ENCODE measurements at places on chromosomes 4 and X.

- DNase-seq, result no peak
Measured at GRCh38 chr4:73335679-73336078, 68.4 kb upstream of the ALB start.

- no peak for DNase-seq
Measured at GRCh38 chrX:39690541-39691415, 407.0 kb downstream of the BCOR start.

DNA sequence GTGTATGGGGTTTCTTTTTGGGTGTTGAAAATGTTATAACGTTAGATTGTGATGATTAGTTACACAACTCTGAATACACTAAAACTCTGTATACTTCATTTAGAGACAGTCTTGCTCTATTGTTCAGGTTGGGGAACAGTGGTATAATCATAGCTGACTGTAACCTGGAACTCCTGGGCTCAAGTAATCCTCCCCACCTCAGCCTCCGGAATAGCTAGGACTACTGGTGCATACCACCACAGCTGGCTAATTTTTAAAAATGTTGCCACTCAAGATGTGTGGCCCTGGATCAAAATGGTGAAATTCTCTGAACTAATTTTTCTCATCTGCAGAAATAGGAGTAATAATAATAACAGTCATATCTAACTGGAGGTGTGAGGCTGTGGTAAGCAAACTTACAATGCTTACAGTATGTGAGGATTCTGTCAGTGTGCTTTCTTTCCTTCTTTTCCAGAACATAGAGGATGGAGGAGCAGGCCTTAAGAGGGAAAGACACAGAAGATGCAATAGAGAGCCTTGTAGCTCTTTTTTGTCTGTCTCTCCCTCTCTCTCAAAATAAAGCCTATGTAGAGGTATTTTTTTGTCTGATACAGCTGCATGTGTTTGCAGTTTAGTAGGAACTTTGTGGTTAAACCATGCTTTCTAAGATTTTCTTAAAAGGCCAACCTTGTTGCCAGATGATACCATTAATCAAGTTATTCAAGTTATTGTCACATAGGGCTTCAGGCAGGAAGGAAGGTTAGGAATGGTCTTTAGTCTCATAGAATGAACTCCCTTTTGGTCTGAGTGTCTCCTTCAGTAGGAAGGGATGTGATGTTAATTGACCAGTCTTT is 7.5 kb downstream of the ADD1 start:
- DNase-seq, result no peak

GRCh38 chr4:113899271-113900070 is 80.0 kb downstream of the ARSJ start:
- peak; percentile 33 for DNase-seq

GRCh38 chr4:55004831-55005230 is 120.6 kb downstream of the KDR start:
- no peak for DNase-seq

DNA sequence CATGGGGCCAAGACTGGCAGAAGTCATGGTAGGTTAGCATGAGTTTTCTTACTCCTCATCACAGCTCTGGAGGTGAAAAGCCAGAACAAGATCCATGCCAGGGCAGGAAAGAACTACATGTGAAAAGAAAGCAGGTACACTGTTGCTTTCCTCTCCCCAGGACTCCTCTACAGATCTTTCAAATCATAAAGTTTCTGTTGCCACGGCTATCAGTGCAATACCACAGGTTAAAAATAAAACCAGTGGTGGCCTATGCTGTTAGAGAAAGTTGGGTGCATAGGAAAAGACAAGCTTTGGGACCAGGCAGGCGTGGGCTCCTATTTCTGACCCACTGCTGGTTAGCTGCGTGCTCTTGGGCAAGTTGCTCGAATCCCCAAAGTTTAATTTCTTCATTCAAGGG is 81.4 kb downstream of the SH3RF1 start:
- DNase-seq, result no peak

All from activated CD4-positive, alpha-beta T cell treated with anti-CD3 and anti-CD28 coated beads for 36 hours (primary cell).